ENCODE measurements at places on chromosomes 1 and 21.

- no peak for DNase-seq
Observed at GRCh38 chr1:229027158-229027557, 243.8 kb upstream of the RAB4A start.

GRCh38 chr1:3508757-3509415 lies 54.4 kb downstream of the ARHGEF16 start:
- no peak for DNase-seq

DNA sequence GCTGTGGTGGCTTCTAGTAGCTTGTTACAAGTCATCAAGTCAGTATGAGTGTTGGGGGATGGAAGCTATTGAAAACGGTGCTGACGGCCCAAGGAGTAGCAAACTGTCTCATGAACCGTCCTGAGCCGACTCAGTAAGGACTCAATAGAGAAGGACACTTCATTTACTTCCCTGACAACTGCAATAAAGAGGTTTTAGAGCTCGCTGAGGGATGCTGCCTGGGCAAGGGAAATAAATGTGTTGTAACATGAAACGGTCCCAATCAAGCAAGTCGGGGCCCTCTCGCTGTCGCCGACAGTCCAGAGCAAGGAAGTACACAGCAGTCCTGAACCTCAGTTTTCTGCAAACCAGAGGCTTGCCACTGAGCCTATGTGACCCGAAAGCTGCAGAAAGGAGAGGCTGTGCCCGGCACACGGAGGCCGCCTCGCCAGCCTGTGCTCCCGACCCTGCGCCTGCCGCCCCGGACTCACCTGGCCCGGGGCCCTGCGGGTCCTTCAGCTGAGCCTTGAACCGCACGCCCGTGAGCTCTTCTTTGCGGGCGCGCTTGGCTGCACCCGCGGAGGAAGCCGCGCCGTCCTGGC lies 423 bp downstream of the URB1 start:
- no peak for DNase-seq

GRCh38 chr1:182270731-182271130 lies 120.9 kb downstream of the GLUL start:
- no peak for DNase-seq

DNA sequence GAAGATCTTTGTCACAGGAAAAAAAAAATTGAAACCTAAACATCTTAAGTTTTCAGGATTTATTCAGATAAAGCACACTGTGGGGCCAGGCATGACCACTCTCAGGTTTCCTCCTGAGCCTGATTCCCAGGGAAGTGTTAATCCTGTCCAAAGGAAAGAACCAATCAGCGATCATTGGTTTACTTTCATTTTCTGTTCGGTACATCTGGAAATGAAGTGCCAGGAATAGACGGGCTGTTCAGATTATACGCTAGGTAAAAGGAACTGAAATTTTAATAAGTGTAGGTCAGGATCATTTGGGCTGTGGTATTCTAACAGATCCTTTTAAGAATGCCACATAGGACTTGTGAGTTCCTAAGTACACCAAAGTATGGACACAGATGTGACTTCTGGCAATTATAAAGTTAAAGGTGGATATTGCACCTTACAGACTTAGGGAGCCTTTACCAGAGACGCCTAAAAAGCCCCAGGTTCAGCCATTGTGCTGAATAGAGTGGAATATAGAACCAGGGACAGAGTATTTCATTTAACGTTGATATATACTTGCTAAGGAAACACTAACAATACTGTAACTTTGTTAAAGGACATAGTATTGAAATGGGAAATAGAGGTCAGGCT lies 9.3 kb upstream of the CACYBP start:
- no peak for DNase-seq
